Purkinje cell (primary cell): ENCODE measurements at places on chromosomes 5 and 9. TPM values are rescaled to one million over a fixed set of nuclear protein-coding genes. Genes with fewer than 3 reads are reported as not detected.

Gene GOLGA1
- 7.8 and 10.1 TPM in 2 replicates for polyA plus RNA-seq

Gene PPP3R2
- 0.31 TPM in 1 of 2 replicates, not detected in the other for polyA plus RNA-seq

Gene SLC36A2
- polyA plus RNA-seq: not detected in 2 replicates

Gene ZFP2
- 0.71 and 4.6 TPM in 2 replicates for polyA plus RNA-seq

Gene LIFR
- polyA plus RNA-seq: 8.5 and 8.8 TPM in 2 replicates

Gene C9
- polyA plus RNA-seq: 0.08 TPM in 1 of 2 replicates, not detected in the other
